CD4-positive, alpha-beta T cell treated with Interleukin-10 for 1 hour (primary cell): ENCODE measurements at places on chromosomes 7 and 10.

GRCh38 chr7:109901926-109902325 is 1189.0 kb upstream of the LRRN3 start:
- no peak for DNase-seq

GRCh38 chr10:110502072-110502845 is 4.6 kb downstream of the DUSP5 start:
- no peak for DNase-seq

DNA sequence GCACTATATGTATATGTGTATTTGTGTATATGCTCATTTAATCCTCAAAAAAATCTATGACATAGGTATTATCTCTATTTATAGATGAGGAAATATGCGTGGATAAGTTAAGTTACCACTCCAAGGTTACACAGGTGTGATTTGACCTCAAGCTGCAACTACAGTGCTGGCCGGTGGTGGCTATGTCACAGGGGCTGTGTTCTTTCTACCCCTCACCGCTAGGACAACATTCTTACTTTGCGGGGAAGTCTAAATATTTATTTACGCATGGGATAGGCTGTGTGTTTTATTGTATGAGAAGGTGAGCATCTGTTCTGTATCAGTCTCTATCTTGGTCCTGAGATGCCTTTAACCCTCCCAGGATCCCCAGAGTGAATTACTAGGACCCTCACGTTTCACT is 60.0 kb downstream of the CREB5 start:
- no peak for DNase-seq

- DNase-seq: no peak
These were observed 36.6 kb downstream of the TRUB1 start for GRCh38 chr10:114974625-114975024.

- no peak for DNase-seq
These were observed 430.5 kb upstream of the KLF6 start for GRCh38 chr10:4215485-4215884.

DNA sequence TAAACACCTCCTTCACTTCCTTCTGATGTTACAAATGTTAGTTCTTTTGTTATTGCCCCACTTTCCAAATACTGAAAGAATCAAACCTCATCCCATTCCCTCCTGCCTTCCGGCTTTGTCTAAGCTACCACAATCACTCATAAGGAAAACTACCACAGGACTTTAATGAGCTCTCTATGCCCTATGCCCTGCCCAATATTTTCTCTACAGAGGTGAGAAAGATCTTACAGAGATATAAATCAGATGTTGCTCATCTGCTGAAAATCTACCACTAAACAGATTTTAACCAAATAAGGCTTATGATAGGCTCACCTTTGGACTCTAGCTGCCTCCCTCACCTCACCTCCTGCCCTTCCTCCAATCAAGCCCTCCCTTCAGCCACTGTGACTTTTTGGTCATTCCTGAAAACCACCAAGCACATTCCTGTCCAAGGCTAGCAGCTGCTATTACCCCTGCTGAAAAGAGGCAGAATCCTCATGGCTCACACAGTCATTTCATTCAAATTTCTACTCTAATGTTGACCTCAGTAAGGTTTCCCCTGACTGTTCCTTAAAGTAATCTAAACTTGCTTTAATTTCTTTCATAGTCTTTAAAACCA is 7.7 kb downstream of the ZNF33B start:
- DNase-seq: no peak
